ENCODE measurements at places on chromosomes 11 and 22. TPM values are rescaled to one million over a fixed set of nuclear protein-coding genes. Genes with fewer than 3 reads are reported as not detected.

Gene ELF5
- not detected for total RNA-seq

Gene KCTD17
- 35.8 TPM for total RNA-seq

- H3K4me3 ChIP-seq = no peak overlapping the region
- H3K36me3 ChIP-seq = no peaks in the 10 kb centered on the region
- H3K4me1 ChIP-seq = no peaks in the 10 kb centered on the region
- DNase-seq = no peak
- no peak overlapping the region for H3K27ac ChIP-seq
Observed at GRCh38 chr11:76665172-76665571, 5.4 kb downstream of the LRRC32 start.

Gene OR9Q2
- not detected for total RNA-seq

- no peak overlapping the region for H3K27ac ChIP-seq
- no peaks in the 10 kb centered on the region for H3K4me1 ChIP-seq
- no peak for DNase-seq
- no peaks in the 10 kb centered on the region for H3K36me3 ChIP-seq
Observed at GRCh38 chr11:70247042-70247709, 23.3 kb upstream of the PPFIA1 start.

GRCh38 chr11:59678813-59679165 is 10.0 kb upstream of the PATL1 start:
- H3K4me1 ChIP-seq = no peaks in the 10 kb centered on the region
- H3K4me3 ChIP-seq = no peak overlapping the region
- H3K27ac ChIP-seq = no peak overlapping the region

Gene UCP3
- 1.3 TPM for total RNA-seq

Gene SHISAL1
- 5.8 TPM for total RNA-seq

Gene ADM2
- total RNA-seq = 8.0 TPM

GRCh38 chr11:129090056-129090455 is 102.1 kb downstream of the ARHGAP32 start:
- no peak overlapping the region for H3K27ac ChIP-seq
- H3K36me3 ChIP-seq = no peaks in the 10 kb centered on the region
- H3K4me3 ChIP-seq = no peak overlapping the region
- no peaks in the 10 kb centered on the region for H3K27me3 ChIP-seq
- no peak for DNase-seq
- no peaks in the 10 kb centered on the region for H3K4me1 ChIP-seq

- H3K4me3 ChIP-seq = no peak overlapping the region
- no peaks in the 10 kb centered on the region for H3K27me3 ChIP-seq
- no peaks in the 10 kb centered on the region for H3K4me1 ChIP-seq
Observed at GRCh38 chr11:5384335-5384734, 723 bp downstream of the OR51M1 start.

DNA sequence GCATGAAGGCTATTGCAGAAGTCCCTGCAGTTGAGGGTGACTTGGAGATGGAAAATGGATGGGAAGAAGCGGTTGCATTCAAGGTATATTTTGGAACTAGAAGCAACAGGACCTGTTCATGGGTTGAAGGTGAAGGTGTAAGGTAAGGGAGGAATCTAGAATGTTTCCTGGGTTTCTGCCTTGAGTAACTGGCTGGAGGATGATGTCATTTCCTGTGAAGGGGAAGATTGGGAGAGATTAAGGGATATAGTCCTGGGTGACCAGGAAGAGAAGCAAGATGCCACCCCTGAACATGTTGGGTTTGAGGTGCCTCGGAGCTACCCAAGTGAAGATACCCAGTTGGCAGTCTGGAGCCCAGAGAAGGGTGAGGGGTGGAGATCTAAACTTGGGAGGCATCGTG is 12.1 kb upstream of the MOGAT2 start:
- DNase-seq = no peak
- no peaks in the 10 kb centered on the region for H3K4me1 ChIP-seq
- no peak overlapping the region for H3K4me3 ChIP-seq
- no peaks in the 10 kb centered on the region for H3K36me3 ChIP-seq
- no peak overlapping the region for H3K27ac ChIP-seq
- H3K27me3 ChIP-seq = no peaks in the 10 kb centered on the region

Gene OR8D4
- not detected for total RNA-seq

Gene HARBI1
- 4.3 TPM for total RNA-seq

DNA sequence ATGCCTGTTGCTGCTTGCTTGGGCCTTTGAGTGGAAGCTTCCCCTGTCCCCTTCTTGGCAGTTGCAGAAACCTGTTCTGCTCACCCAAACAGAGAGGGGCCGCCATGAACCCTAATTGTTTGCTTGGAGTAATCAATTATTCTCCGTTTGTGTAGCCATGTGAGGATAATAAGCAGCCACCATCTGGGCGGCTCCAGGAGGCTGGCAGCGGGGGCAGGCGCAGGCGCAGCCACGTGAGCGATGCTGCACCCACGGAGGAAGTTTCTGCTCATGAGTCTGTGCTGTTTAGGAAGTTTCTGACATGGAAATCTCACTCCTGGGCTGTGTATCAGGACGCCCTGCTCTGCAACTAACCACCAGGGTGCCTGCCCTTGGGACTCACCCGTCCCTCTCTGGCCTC is 90.1 kb downstream of the MPPED1 start:
- H3K4me3 ChIP-seq = no peak overlapping the region
- DNase-seq = no peak
- H3K36me3 ChIP-seq = no peaks in the 10 kb centered on the region
- no peaks in the 10 kb centered on the region for H3K4me1 ChIP-seq

Gene HEPHL1
- total RNA-seq = 0.19 TPM

Gene POU2F3
- 1.1 TPM for total RNA-seq

DNA sequence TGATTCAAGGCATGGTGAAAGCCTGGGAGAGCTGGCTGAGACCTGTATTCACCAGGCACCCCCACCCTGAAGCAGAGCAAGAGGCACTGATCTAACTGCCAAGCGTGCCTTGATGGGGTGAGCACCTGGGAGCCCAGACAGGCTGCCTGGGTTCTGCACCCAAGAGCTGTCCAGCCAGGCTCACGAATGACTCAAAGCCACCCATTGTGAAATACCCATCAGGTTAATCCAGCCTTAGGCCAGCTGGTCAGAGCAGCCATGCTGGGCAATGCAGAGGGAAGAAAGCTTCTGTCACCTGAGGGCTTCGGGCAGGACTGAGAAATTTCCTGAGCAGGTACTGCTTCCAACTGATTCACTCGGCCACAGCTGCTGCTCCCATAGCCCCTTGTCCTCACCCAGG is 22.1 kb downstream of the THOC5 start:
- DNase-seq = no peak
- peaks cover 52% of the 10 kb centered on the region for H3K36me3 ChIP-seq
- no peak overlapping the region for H3K4me3 ChIP-seq
- no peak overlapping the region for H3K27ac ChIP-seq

DNA sequence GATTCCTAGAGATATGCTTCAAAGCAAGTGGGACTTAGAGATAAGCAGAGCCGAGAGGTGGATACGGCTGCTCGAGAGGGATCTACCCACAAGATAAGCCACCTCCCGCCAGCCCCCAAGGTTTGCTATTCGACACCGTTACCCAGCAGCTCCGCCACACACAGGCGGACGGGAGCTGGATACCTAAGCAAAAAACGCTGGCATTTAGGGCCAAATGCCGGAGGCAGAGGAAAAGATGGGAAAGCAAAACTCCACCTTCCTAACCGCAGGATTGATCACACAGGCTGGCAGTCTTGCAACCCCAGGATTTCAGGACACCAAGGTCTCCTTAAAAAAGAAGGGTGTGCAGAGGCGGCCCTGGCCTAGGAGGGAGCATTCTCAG is 709 bp downstream of the FTH1 start:
- DNase-seq = no peak
- H3K4me1 ChIP-seq = peaks cover 9% of the 10 kb centered on the region
- H3K36me3 ChIP-seq = peaks cover 29% of the 10 kb centered on the region
- peak overlapping the region; percentile 39 for H3K27ac ChIP-seq

DNA sequence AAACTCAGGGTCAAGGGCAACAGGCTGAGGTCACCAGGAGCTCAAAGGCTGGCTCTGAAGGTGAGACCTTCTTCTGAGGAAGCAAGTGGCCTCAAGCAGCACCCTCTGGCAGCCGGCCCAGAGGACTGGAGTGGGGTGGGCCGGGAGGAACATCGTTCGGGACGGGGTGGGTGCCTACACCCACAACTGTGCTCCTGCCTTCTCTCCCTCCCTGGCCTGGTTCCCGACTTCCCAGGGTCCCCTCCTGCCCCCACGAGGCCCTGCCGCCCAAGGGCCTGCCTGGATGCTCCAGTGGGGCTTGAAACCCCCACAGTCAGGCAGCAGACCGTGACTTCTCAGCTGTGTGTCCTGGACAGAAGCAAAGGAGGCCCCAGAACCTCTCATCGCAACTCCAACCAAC is 195.7 kb downstream of the IGLL1 start:
- H3K27ac ChIP-seq = no peak overlapping the region
- no peak for DNase-seq
- no peaks in the 10 kb centered on the region for H3K27me3 ChIP-seq
- H3K4me3 ChIP-seq = no peak overlapping the region
- H3K4me1 ChIP-seq = peaks cover 3% of the 10 kb centered on the region

- no peak for DNase-seq
- H3K36me3 ChIP-seq = no peaks in the 10 kb centered on the region
- 0 out of 2 replicates have a peak, but pooled peaks cover 2% of the 10 kb centered on the region for H3K4me1 ChIP-seq
- H3K27me3 ChIP-seq = no peaks in the 10 kb centered on the region
- H3K27ac ChIP-seq = no peak overlapping the region
Observed at GRCh38 chr11:26283852-26284408, 48.0 kb upstream of the ANO3 start.

DNA sequence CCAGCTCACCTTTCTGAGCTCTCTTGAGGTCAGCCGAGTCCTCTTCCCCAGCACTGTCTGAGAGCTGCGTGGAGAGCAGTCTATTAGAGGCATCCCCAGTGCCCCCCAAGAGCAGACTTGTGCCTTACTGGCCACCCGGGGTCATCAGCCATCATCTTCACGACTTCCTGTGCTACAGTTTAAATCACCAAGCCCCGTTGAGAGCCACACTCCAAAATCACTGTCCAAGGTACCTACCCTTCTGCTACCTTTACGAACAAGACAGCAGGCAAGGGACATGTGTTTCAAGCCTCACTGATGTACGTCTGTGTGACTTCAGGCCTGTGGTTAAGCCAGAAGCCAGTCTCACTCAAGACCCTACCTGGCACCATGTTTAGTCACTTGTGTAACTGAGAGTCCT is 35.1 kb downstream of the MORC2 start:
- H3K27me3 ChIP-seq = no peaks in the 10 kb centered on the region
- DNase-seq = no peak
- no peaks in the 10 kb centered on the region for H3K4me1 ChIP-seq
- peaks cover 66% of the 10 kb centered on the region for H3K36me3 ChIP-seq

DNA sequence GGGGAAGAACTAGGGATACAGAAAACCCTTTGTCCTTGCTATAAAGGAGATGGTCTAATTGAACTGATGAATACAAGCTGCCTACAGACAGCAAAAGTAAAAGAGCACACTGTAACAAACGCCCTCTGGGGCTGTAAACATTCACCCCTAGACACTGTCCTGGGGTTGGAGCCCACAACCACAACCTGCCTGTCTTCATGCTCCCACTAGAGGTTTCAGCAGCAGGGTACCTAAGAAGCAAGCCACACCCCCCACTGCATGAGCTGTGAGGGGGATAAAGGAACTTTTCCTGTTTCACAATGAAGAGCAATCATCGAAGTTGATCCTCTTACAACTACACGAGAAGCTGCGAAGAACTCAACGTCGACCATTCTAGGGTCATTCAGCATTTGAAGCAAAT is 90.5 kb upstream of the LUZP2 start:
- DNase-seq = no peak
- H3K27ac ChIP-seq = no peak overlapping the region
- H3K4me3 ChIP-seq = no peak overlapping the region
- H3K36me3 ChIP-seq = no peaks in the 10 kb centered on the region
- H3K4me1 ChIP-seq = no peaks in the 10 kb centered on the region

Gene CNTF
- 1.5 TPM for total RNA-seq

- no peaks in the 10 kb centered on the region for H3K27me3 ChIP-seq
- H3K4me1 ChIP-seq = peaks cover 2% of the 10 kb centered on the region
- H3K4me3 ChIP-seq = no peak overlapping the region
- H3K27ac ChIP-seq = no peak overlapping the region
- DNase-seq = no peak
Observed at GRCh38 chr11:59523541-59523940, 12.2 kb downstream of the OR4D9 start.

DNA sequence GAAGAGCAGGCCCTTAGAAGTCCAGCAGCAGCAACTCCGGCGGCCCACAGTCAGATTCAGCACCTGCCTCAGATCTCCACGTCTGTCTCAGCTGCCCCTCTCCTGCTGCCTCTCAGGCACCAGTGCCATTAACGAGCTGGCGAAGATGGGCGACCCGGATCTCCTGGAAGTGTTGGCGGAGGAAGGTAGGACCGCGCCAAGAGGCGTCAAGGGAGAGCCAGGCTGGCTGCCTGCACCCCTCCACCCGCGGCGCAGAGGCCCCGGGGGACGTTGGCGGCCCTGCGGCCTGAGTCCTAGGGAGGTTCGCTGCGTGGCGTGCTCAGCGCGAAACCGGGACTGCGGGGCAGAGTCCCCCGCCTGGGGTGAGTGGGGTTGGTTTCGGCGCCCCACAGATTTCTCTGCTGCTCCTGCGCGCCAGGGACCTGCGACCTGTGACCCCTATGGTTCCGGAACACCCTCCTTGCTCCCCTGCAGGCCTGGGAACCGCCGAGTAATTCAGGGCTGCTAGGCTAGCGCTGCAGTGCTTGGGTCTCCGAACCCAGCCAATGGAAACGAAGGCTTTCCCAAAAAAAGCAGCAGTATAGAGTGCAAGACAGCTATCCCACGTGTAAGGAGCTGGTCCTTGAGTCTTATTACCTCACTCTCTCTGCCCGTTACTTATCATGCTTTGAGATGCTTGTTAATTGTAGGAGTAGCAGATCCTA is 615 bp downstream of the ANO5 start:
- H3K27ac ChIP-seq = no peak overlapping the region
- peak overlapping the region; percentile 90 for H3K4me3 ChIP-seq
- no peaks in the 10 kb centered on the region for H3K27me3 ChIP-seq
- H3K4me1 ChIP-seq = peaks cover 6% of the 10 kb centered on the region
- DNase-seq = peak; percentile 67

DNA sequence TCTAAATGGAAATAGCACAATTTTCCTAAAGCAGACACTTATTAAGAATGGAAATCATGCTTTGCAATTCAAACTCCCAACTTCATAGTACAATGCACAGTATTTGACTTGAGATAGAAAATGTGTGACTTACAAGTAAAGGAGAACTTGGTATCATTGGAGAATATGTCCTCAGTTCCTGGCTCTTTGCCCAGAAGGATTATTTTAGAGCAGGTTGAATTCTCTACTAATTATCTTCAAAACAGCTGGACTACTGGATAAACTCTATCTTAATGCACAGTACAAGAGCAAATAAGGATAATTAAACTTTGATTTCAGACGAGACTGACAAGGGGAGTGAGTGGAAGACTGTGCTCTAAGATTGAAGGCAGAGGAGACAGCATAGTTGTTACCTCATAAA is 839.4 kb downstream of the OPCML start:
- no peak overlapping the region for H3K4me3 ChIP-seq
- H3K36me3 ChIP-seq = no peaks in the 10 kb centered on the region
- H3K27ac ChIP-seq = no peak overlapping the region
- no peaks in the 10 kb centered on the region for H3K4me1 ChIP-seq
- no peaks in the 10 kb centered on the region for H3K27me3 ChIP-seq

GRCh38 chr22:41384128-41384527 is 2.4 kb downstream of the TEF start:
- peaks cover 10% of the 10 kb centered on the region for H3K36me3 ChIP-seq
- H3K4me3 ChIP-seq = no peak overlapping the region
- H3K4me1 ChIP-seq = peaks cover 4% of the 10 kb centered on the region

Gene C11orf16
- total RNA-seq = not detected

- H3K27ac ChIP-seq = no peak overlapping the region
- H3K4me1 ChIP-seq = peaks cover 8% of the 10 kb centered on the region
- H3K4me3 ChIP-seq = no peak overlapping the region
- no peaks in the 10 kb centered on the region for H3K27me3 ChIP-seq
Observed at GRCh38 chr22:20171288-20172140, 20.7 kb upstream of the CCDC188 start.

Gene YPEL1
- 7.6 TPM for total RNA-seq

Gene CLMP
- total RNA-seq = 20.8 TPM

Gene POTEH
- not detected for total RNA-seq

All from H1 (cell line).